ENCODE measurements at places on chromosomes 12 and 14.

GRCh38 chr12:95282266-95282665, 64.7 kb downstream of the VEZT start:
- no peak overlapping the region for H3K4me3 ChIP-seq
- no peak for DNase-seq
- no peaks in the 10 kb centered on the region for H3K4me1 ChIP-seq
- no peak overlapping the region for H3K27ac ChIP-seq
- H3K27me3 ChIP-seq: no peaks in the 10 kb centered on the region

GRCh38 chr14:37903343-37904191, 304.1 kb upstream of the SSTR1 start:
- peak; percentile 29 for DNase-seq
- no peak overlapping the region for H3K4me3 ChIP-seq
- no peaks in the 10 kb centered on the region for H3K36me3 ChIP-seq
- no peaks in the 10 kb centered on the region for H3K27me3 ChIP-seq
- no peak overlapping the region for H3K27ac ChIP-seq
- H3K4me1 ChIP-seq: peaks cover 7% of the 10 kb centered on the region

DNA sequence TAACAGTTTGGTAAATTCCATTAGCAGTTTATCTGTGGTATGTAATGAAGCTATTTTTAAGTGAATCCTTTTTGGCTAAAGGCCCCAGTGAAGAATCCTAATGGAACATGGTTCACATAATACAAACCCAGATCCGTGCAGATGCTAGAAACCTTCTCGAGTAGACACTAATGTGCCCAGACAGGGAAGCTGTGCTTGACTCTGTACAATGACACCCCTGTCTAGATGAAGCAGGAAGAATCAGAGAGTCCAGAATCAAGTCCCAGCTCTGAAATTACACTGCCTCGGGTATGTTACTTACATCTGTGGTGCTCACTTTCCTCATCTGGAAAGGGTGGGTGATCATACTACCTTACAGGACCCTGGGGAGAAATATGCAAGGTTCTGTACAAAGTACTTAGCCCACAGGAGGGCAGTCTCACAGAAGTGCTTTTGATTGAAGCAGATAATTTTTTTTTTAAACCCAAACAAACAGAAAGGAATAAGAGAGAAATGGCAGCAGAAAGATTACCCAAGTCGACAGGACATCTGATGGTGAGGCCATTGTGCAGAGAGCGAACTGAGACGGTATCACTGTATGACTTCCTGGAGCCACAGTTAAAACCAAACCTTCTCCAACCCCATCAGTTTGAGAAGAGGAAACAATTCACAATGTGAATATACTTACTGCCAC, 8.5 kb downstream of the CRACR2A start:
- no peak overlapping the region for H3K4me3 ChIP-seq
- no peaks in the 10 kb centered on the region for H3K27me3 ChIP-seq
- no peak overlapping the region for H3K27ac ChIP-seq
- no peaks in the 10 kb centered on the region for H3K36me3 ChIP-seq

- no peak for DNase-seq
- H3K4me3 ChIP-seq: no peak overlapping the region
- H3K27ac ChIP-seq: no peak overlapping the region
- no peaks in the 10 kb centered on the region for H3K36me3 ChIP-seq
- H3K4me1 ChIP-seq: no peaks in the 10 kb centered on the region
- H3K27me3 ChIP-seq: no peaks in the 10 kb centered on the region
Observed at GRCh38 chr12:114879354-114879753, 195.4 kb upstream of the TBX3 start.

GRCh38 chr14:104256025-104256424, 117.6 kb downstream of the KIF26A start:
- H3K4me3 ChIP-seq: no peak overlapping the region
- no peaks in the 10 kb centered on the region for H3K4me1 ChIP-seq
- no peak for DNase-seq
- H3K27ac ChIP-seq: no peak overlapping the region

DNA sequence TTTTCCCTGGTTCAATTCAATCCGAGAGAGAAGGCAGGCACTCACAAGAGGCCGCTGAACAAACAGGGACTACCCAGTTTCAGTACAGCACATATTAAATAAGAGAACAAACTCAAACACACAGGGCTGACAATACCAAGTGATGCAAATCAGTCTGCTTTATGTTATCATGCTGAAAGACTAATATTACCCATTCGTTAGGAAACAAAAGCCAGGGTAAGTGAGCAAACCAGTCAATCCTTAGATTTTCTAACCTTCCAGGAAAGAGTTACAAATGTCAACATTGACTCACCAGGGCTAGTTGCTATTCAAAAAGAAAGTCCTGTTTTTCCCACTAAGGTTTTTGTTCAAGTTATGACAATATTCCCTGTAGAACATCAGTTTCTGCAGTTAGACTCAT, 246.2 kb downstream of the C12orf42 start:
- no peak overlapping the region for H3K4me3 ChIP-seq
- no peaks in the 10 kb centered on the region for H3K36me3 ChIP-seq
- no peak overlapping the region for H3K27ac ChIP-seq
- H3K27me3 ChIP-seq: peaks cover 5% of the 10 kb centered on the region

DNA sequence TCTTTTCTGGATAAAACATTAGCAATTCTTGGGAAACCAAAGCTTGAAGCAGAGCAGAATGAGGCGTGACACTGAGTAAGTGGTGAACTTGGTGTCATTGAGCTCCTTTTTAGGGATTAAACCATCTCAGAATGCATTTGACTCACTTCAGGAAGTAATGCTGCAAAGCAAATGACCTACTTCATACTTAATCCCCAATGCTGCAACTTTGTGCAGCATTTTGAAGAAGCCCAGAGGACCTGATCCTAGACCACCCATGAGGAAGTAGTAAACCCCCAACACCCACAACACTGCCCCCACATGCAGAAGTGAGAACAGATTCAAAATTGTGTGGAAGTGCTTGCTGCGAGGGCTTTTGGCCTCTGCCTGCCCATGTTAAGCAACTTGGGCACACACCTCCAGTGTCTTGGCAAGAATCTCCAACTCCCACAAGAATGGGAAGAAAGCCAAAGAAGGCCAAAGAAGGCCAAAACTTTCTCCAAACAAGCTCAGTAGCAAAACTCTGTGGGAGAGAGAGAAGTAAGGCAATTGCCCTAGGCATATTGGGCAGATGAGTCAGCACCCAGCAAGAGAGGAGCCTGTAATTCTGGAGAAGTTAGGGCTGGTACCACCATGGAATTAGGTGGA, 69.2 kb upstream of the ETV6 start:
- no peak overlapping the region for H3K4me3 ChIP-seq
- H3K27me3 ChIP-seq: no peaks in the 10 kb centered on the region
- peak; percentile 12 for DNase-seq
- no peaks in the 10 kb centered on the region for H3K36me3 ChIP-seq
- H3K4me1 ChIP-seq: no peaks in the 10 kb centered on the region

GRCh38 chr14:23895480-23895879, 58.1 kb upstream of the DHRS4 start:
- no peaks in the 10 kb centered on the region for H3K27me3 ChIP-seq
- no peak overlapping the region for H3K27ac ChIP-seq
- DNase-seq: no peak
- no peak overlapping the region for H3K4me3 ChIP-seq

- H3K36me3 ChIP-seq: no peaks in the 10 kb centered on the region
- peak overlapping the region; percentile 40 for H3K4me3 ChIP-seq
- no peaks in the 10 kb centered on the region for H3K27me3 ChIP-seq
- H3K27ac ChIP-seq: peak overlapping the region; percentile 93
Observed at GRCh38 chr12:30753751-30754382, 884 bp downstream of the CAPRIN2 start.

- H3K36me3 ChIP-seq: no peaks in the 10 kb centered on the region
- H3K27me3 ChIP-seq: no peaks in the 10 kb centered on the region
- DNase-seq: no peak
Observed at GRCh38 chr12:27524839-27525753, 1.1 kb downstream of the PPFIBP1 start.

- no peak overlapping the region for H3K4me3 ChIP-seq
- no peak for DNase-seq
- no peaks in the 10 kb centered on the region for H3K4me1 ChIP-seq
- no peaks in the 10 kb centered on the region for H3K27me3 ChIP-seq
- no peak overlapping the region for H3K27ac ChIP-seq
Observed at GRCh38 chr12:39605501-39605900, 14.1 kb downstream of the ABCD2 start.

- no peaks in the 10 kb centered on the region for H3K36me3 ChIP-seq
- H3K27ac ChIP-seq: no peak overlapping the region
- H3K4me1 ChIP-seq: peaks cover 9% of the 10 kb centered on the region
- peaks cover 3% of the 10 kb centered on the region for H3K27me3 ChIP-seq
- DNase-seq: no peak
- no peak overlapping the region for H3K4me3 ChIP-seq
Observed at GRCh38 chr12:51910691-51911090, 3.4 kb downstream of the ACVRL1 start.

DNA sequence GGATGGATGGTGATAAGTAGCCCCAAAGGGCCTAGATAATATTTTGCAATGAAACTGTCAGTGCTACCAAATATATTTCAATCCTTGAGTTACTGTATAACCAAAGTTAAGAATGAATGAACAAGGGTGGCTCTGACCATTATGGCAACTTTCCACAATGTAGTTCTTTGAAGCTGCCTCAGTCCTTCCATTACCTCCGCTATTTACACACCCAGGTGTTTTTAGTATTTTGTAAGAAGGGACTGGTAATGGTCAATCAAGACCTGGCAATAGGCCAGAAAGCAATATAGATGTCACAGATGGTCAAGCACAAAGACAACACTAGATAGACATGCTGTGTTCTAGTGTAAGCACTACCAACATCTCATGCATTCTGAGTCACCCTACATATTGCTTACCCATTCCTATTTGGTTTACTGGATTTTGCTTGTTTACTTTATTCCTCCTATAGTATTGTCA, 16.3 kb downstream of the DUSP16 start:
- H3K27ac ChIP-seq: peak overlapping the region; percentile 5
- no peaks in the 10 kb centered on the region for H3K27me3 ChIP-seq
- no peaks in the 10 kb centered on the region for H3K36me3 ChIP-seq

GRCh38 chr12:51823875-51824565, 24.5 kb downstream of the FIGNL2 start:
- H3K36me3 ChIP-seq: no peaks in the 10 kb centered on the region
- peak; percentile 74 for DNase-seq
- no peak overlapping the region for H3K27ac ChIP-seq

DNA sequence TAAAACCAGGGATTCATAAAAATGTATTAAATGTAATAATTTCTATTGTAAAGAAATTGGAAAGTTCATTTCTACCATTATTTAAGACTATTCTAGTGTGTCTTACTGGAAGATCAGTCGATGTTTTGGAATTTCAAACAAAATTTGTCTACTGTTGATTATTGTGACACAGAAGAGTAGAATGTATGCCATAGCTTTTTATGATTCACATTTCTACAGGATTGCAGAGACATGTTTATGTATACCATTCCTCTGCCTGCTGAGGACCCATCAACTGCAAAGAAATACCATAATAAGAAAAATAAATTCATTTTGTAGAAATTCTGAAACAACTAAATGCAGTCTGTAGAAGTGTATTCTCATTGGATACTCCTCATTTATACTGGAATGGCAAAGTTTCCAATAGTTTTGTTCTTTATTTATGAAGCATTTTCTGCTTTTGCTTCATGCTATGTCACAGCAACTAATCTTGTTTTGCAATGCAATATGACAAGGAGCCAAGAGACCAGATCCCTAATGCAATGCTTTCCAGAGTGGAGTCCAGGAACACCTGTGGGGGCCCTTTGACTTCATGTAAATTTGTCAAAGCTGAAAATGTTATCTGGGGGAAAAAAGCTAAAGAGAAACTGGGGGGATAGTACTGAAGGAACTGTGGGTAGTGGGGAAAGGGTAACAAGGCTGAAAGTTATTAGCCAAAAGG, 172.9 kb upstream of the LRIG3 start:
- H3K27me3 ChIP-seq: no peaks in the 10 kb centered on the region
- H3K4me1 ChIP-seq: no peaks in the 10 kb centered on the region
- no peak for DNase-seq
- no peak overlapping the region for H3K4me3 ChIP-seq

- H3K27me3 ChIP-seq: no peaks in the 10 kb centered on the region
- H3K36me3 ChIP-seq: no peaks in the 10 kb centered on the region
- no peaks in the 10 kb centered on the region for H3K4me1 ChIP-seq
- H3K27ac ChIP-seq: no peak overlapping the region
- DNase-seq: no peak
Observed at GRCh38 chr14:33755358-33755757, 195.5 kb downstream of the EGLN3 start.

- H3K36me3 ChIP-seq: no peaks in the 10 kb centered on the region
- no peaks in the 10 kb centered on the region for H3K27me3 ChIP-seq
- DNase-seq: peak; percentile 73
- H3K4me3 ChIP-seq: no peak within 1 kb of the TSS
Observed at GRCh38 chr12:113135178-113136127, at the start of gene RASAL1. TSS of gene RASAL1 (minus strand) at chr12:113135761. CDS start at chr12:113135462, 299 bp downstream.

DNA sequence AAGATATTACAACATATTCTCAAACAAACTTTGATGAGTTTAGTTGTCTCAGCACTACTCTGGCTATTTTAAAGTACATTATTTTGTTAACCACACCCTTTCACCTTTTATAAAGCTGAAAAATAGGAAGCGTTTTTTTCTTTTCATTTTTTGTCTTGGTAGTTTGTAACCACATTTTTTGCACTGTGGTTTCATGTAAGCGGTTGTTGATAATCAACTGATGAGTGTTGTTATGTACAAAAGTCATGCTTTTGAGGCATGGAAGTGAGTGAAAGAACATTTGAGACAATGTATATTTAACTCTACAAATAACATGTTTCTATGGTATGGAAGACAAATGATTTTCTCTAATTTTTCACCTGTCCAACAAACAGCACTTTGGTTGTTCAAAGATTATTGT, 52.1 kb upstream of the ATP2B1 start:
- DNase-seq: no peak
- H3K36me3 ChIP-seq: no peaks in the 10 kb centered on the region
- no peaks in the 10 kb centered on the region for H3K27me3 ChIP-seq
- no peaks in the 10 kb centered on the region for H3K4me1 ChIP-seq
- H3K4me3 ChIP-seq: no peak overlapping the region

- H3K4me1 ChIP-seq: no peaks in the 10 kb centered on the region
- no peaks in the 10 kb centered on the region for H3K27me3 ChIP-seq
- no peak for DNase-seq
- H3K4me3 ChIP-seq: no peak overlapping the region
- no peaks in the 10 kb centered on the region for H3K36me3 ChIP-seq
- no peak overlapping the region for H3K27ac ChIP-seq
Observed at GRCh38 chr12:65415826-65416225, 137.3 kb downstream of the MSRB3 start.

GRCh38 chr12:32332446-32332845, 66.9 kb upstream of the FGD4 start:
- H3K36me3 ChIP-seq: no peaks in the 10 kb centered on the region
- H3K4me1 ChIP-seq: no peaks in the 10 kb centered on the region
- H3K4me3 ChIP-seq: no peak overlapping the region
- no peak for DNase-seq

DNA sequence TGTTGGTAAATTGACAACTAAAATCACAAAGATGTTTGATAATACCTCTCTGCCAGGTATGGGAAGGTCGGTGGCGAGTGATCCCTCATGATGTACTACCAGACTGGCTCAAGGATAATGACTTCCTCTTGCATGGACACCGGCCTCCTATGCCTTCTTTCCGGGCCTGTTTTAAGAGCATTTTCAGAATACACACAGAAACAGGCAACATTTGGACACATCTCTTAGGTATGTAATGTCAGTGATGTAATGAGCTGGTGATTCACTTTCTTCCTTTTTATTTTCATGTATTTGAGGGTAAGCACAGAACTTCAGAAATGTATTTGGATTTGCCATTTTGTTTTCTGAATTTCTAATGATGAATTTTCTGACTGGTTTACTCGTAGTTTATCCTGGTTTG, 42.6 kb upstream of the LRTM2 start:
- DNase-seq: no peak
- no peak overlapping the region for H3K27ac ChIP-seq
- no peak overlapping the region for H3K4me3 ChIP-seq
- H3K4me1 ChIP-seq: peaks cover 4% of the 10 kb centered on the region

Data from body of pancreas (tissue), 4 donors.